ENCODE measurements at places on chromosomes 11 and 22.

DNA sequence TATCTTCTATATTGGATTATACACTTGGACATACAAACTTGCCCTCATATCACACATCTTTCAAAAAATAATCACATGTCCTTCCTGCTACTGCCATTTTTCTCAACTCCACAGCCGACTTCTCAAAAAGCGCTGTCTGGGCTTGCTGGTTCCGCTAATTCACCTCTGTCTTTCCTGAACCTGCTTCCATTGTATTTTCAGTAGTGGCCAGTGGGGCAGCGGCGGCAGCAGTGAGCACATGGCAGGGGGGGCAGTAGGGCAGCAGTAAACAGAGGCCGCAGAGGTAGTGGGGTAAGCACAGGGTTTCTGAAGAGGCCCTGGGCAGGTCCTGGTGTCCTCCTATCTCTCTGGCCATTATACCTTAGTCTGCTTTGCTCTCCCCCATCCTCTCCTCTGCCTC, 126.3 kb downstream of the RRAS2 start:
- DNase-seq = no peak

DNA sequence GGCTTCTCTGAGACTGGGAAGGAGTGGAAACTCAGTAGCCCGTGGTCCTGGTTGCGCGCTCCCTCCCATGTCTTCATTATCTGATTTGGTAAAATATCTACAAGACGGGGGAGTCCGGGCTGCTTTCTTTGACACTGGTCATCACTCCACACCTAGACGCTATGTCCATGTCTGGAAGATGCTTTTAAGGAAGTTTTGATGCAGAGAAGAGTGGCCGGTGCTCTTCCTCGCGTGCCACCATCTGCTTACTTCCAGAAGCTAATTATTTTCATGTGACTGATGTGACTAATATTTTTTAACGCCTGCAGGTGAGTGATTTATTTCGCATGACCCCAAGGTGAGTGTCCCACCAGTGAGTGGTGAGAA, 339 bp upstream of the TRIM21 start:
- DNase-seq = no peak

DNA sequence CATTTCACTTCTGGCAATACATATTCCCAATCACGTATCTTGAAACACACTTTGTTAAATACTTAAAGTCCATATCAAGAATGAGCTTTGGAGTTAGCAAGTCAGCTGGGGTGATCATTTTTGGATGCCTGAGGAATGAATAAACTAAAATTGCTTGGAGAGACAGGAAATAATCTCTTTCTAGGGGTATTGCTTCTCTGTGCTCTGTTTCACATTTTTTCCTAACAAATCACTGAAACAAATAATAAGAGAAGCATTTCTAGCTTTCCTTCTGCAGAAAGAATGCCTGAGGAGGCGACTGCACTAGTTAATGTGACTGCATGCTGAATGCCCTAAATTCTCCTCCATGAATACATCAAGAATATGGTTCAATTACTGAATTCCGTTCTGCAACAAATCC, 541.4 kb upstream of the CCDC90B start:
- no peak for DNase-seq

GRCh38 chr11:36010010-36010740, 66.3 kb downstream of the LDLRAD3 start:
- DNase-seq = no peak

DNA sequence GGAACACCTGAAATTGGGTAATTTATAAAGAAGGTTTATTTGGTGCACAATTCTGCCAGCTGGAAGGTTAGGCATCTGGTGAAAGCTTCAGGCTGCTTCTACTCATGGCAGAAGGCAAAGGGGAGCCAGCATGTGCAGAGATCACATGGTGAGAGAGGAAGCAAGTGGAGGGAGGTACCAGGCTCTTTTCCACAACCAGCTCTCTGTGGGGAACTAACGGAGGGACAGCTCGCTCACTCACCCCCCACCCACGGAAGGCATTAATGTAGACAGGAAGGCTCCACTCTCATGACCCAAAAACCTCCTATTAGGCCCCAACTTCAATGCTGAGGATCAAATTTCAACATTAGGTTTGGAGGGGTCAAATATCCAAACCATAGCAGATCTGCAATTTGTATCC, 75.6 kb upstream of the ARHGAP32 start:
- DNase-seq = no peak

DNA sequence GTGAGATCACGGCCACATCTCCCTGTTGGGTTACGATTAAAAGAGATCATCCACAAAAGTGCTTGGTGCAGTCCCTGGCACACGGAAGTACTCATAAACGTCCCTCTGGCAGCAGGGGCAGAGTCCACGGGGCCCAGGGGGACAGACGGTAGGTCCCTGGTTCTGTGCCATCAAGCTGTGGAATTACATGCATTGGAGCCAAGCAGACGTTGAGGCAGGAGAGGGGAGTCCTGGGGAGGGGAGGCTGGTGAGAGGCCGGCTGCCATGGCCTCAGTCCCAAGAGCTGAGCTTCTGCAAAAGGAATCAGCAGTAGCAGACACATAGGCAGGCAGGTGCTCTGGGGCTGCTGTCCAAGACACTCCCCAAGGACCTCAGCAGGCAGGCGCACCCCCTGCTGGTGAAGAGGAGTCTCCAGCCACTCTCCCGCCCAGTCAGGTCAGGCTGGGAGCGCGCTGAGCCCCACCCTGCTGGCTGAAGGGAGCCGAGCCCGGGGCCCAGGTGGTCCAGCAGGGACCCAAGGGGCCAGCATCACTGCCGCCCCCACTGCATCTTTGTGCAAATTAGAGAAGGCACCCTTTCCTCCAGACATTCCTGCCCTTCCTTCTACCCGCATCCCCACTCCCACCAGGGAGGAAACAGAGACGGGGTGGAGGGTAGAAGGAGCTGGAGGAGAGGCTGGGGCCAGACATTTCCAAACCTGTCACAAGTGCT, 7.6 kb upstream of the KCTD17 start:
- DNase-seq = no peak

- no peak for DNase-seq
These were observed 274.4 kb downstream of the BLID start for GRCh38 chr11:121841487-121842191.

GRCh38 chr11:24900960-24901549, 404.2 kb downstream of the LUZP2 start:
- DNase-seq = no peak

- DNase-seq = peak; percentile 30
These were observed 148.2 kb upstream of the SNX19 start for GRCh38 chr11:131064373-131064991.

- no peak for DNase-seq
These were observed 35.1 kb downstream of the TP53I11 start for GRCh38 chr11:44915621-44916020.

- no peak for DNase-seq
These were observed 37.9 kb downstream of the OR6Q1 start for GRCh38 chr11:58068655-58069054.

DNA sequence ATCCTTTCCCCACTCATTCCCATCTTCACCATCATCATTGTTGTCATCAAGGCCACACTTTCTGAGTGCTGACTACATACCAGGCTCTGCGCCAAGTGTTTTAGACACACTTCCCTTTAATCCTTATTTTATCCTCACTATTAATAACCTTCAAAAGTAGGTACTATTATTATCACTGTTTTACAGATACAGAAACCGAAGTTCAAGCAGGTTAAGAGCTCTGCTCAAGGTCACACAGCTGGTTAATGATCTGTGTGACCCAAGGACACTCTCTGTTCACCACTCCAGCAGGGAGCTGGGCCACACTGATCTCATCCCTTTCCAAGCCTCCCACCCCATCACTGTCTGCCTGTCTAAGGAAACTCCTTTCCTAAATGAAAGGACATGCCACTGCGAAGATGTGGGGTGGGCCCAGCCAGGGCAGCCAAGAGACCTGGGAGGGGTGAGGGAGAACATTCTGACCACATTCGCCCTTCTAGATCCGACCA, 17.2 kb upstream of the TSKU start:
- DNase-seq = no peak

- DNase-seq = no peak
These were observed 3.1 kb downstream of the ASRGL1 start for GRCh38 chr11:62340269-62340901.
